ENCODE measurements at places on chromosomes 1 and 21.

GRCh38 chr1:97350662-97351061 is 570.2 kb downstream of the DPYD start:
- DNase-seq = no peak

- DNase-seq = no peak
Observed at GRCh38 chr1:48007047-48007446, 9.9 kb upstream of the TRABD2B start.

GRCh38 chr1:206658264-206658980 is 23.1 kb downstream of the DYRK3 start:
- no peak for DNase-seq

DNA sequence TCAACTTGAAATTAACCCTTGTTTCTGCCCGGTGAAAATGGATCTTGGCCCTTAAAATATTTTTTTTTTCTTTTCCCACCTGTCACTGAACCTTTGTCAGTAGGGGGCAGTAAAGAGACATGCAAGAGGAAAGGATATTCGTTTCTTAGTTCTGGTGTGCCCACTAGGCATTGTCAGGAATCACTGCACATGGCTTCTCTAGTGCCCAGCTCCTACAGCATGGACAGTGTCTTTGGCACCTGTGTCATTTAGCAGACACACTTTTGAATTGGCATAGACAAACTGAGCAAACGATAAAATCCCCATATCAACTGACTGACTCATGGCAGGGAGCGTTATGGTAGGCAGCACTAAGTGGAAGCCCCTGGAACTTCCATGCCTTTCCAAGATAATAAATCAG is 1048.1 kb downstream of the BRINP3 start:
- no peak for DNase-seq

DNA sequence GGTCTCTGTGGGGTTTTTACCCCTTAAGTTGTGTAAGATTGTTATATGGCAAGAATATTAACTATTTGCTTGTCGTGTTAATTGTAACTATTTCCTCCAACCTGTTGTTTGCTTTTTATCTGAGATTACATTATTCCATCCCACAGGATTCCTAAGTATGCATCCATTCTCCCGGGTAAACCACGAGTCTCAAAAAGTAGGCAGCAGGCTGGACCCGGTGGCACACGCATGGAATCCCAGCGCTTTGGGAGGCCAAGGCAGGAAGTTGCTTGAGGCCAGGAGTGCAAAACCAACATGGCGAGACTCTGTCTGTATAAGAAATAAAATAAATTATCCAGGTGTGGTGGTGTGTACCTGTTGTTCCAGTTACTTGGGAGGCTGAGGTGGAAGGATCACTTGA is 12.6 kb upstream of the RSPO1 start:
- DNase-seq = no peak

- DNase-seq = no peak
Observed at GRCh38 chr1:76264642-76265041, 190.1 kb downstream of the ST6GALNAC3 start.

DNA sequence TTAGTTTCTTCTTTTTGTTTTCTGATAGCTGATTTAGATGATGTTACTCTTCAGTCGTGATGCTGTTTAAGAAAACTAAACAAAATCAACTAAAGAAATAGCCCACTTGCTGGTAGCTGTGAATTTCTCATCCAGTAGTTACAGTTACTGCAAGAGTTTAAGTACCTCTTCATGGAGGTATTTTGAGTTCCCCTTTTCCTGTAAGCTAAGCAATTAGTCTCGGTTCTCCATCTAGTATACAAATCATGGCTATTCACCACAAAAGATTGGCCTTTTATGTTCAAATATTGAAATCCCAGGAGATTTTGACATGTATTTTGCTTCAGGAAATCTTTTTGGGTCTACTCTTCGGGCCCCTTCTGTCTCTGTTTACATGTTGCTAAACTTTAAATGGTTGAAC is 31.1 kb downstream of the HUNK start:
- no peak for DNase-seq

DNA sequence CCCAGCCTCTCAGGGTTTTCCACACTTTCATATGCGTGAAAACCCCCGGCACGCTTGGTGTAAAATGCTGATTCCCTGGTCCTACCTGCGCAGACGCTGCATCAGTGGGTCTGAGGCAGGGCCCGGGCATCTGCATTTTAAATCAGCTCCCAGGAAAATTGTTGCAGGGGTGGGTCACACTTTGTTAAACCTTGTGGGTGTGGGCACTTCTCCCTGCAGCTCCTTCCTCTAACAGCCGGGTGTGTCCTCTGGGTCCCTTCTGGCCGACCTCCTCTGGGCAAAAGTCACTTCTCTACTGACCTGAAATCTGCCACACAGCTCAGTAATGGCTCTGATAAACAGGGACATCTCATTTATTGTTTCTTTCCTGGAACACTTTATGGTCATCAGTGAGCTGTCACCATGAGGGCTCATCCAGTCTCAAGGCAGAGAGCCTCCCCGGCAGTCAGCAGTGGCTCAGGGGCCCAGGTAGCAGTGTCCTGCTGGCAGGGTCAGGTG is 52.8 kb upstream of the TMPRSS2 start:
- DNase-seq = no peak

- DNase-seq = no peak
Observed at GRCh38 chr1:75092141-75092540, 42.0 kb upstream of the LHX8 start.

DNA sequence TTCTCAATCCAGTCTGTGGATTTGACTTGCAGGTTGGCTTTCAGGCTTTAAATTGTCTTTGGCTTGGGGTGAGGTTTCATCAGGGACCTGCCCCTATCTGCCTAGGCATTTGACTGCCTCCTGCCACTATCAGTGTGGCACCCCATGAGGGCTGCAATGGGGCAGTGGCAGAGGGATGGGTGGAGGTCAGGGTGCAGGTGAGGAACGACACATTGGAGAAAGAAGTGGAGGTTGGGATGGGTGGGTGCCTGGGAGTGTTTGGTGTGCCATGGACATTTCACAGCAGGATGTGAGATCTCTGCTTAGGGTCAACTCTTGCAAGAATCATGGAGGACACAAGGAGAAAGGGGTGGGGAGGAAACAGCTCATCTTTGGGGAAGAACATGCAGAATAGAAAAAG is 625.1 kb downstream of the PTPRU start:
- DNase-seq = no peak

DNA sequence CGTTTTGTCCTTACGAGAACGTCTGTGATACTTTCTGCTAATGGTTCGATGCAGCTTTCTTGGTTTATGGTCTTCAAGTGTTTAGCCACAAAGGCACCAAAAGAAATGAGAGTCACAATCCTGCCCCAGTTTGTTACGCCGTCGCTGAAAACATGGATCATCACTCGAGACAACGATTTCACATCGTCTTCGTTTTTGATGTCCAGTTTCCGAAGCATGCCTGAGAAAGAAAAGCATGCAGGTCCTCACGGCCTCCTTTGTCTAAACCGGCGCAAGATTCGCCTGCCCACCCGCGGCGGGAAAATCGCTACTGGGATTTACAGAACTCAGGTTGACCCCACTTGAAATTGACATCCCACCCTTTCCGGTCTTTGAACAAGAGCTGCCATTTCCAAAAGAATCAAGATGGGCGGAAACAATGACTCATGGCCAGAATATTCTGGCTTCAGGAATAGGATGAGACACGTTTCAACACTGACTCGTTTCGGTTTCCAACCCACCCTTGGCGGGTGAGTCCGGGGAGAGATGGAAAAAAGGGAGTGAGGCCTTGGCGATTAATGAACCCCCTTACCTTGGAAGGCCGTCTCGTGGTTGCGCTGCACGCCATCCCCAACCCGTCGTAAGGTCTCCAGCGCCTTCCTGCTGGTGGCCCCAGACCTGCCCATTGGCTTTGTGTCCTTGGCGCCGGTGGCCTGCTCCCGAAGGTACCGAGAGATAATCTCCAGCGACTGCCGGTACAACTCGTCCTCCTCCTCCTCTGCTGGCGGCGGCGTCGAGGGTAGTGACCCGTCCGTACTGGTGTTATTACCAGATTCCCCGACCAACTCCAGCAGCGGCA is 919 bp downstream of the MCL1 start:
- DNase-seq = no peak

DNA sequence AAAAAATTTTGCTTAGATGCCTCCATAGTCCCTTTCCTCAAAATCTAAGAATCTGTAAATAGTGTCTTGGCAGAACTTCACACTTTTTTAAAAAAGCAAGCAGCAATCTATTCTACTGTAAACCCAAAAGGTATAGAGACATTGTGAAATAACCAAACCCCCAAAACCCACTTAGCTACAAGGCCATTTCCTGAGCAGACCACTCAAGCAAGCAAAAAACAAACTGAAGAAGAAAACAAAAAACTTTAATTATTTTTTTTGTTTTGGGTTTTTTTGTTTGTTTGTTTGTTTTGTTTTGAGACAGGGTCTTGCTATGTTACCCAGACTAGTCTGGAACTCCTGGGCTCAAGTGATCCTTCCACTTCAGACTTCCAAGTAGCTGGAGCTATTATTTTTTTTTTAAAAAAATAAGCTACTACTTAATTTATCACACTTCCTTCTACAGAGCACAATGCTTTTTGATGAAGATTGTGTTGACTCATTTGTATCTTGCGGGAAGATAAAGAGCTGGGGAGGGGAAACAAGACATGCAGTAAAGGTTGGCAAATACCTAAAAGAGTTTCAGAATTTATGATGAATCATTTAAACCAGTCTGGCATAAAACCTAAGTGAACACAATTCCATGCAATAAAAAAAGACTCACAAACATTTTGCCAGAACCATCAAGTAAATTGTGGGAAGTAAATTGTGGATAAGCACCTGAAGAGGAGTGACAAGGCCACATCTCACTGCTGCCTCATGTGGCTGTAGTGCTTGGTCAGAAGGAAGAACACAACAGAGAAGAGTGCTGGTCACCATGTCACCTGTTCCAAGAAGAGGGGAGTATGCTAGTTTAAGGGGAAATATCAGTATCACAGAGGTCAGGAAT is 2.7 kb upstream of the PTPN22 start:
- DNase-seq = no peak

- no peak for DNase-seq
Observed at GRCh38 chr1:221829327-221830015, 87.6 kb upstream of the DUSP10 start.

GRCh38 chr1:8169364-8170058 is 143.4 kb upstream of the ERRFI1 start:
- peak; percentile 68 for DNase-seq

DNA sequence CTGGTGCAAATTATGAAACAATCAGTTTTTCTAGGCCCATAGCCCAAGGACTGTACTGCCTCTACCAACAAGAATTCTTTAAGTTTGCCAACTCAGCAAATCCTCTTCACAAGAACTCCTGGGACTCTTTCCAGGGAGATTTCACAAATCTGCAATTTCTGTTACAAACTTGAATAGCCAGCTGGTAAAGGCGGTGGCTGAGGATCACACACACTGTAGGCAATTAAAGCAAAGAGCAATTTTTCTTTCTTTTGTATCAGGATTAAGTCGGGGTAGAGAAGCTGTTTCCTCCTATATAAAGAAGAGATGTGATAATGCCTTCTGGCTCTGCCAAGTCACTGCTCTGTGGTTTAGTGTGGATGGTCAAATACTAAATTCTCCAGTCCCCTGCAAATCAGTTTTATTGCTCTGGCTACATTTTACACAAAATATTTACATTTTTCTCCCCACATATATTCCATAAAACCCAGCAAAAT is 1.7 kb downstream of the ALDH9A1 start:
- no peak for DNase-seq

GRCh38 chr1:150017206-150017750 is 6.8 kb upstream of the OTUD7B start:
- no peak for DNase-seq

DNA sequence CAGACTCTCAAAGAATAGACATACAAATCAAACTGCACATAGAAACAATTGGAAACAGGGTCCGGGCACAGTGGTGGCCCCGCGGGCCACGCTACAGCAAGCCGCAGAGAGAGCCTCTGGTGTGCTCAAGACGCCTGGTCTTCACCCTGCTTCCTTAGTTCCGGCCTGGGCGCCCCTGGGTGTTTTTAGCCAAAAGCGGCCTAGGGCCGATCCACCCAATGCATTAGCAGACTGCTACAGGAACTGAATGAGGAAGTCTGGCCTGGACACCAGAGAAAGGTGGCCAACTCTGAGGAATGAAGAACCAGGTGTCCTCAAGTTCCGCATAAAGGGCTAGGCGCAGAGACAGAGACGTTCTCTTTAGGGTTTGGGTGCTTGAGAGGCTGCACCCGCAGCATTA is 1.7 kb downstream of the PRRX1 start:
- DNase-seq = no peak

DNA sequence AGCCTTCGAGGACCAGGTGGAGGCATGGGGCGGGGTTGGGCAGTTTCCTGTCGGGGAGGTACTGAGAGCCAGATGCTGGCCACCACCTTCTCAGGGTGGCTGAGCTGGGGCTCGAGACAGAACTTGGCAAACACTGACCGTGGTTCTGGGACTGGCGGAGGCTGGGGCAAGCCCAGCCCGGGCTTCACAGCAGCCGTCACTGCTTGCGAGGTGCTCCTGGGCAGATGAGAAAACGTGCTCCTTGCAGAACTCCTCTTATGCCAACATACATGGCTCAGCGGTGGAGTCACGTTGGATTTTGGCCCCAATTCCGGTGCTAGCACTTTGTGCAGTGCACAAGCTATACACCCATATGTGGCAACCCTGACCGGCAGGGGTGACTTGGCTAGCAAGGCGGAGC is 69.2 kb downstream of the RUNX3 start:
- no peak for DNase-seq

DNA sequence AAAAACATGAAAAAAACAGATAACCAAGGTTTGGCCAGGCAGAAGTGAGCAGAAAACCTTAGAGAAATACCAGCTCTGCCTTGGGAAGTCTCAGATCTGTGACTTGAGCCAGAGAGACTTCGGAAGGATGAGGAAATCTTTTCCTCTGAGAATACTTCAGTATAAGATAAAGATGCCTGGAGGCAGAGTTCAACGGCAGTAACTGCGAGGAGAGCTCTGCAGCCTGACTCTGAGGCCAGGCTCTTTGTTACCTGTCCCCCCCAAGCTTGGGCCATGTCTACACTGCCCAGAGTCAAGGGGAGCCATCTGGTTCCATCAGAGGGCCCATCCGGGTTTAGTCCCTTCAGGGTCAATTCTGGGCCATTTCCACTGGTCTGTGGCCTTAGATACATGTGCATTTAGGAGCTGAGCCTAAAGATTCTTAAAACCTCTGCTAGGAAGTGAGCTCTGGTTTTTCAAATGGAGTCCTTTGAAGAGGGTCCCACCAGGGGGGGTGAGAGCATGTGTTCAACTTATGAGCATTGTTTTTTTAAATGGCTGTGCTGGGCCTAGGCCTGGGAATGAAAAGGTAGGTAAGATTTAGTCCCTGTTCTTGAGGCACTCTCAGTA is 8.7 kb downstream of the KIRREL1 start:
- no peak for DNase-seq

- DNase-seq = no peak
Observed at GRCh38 chr1:81559662-81560350, 240.9 kb upstream of the ADGRL2 start.

- DNase-seq = no peak
Observed at GRCh38 chr1:54652168-54652567, 10.6 kb downstream of the MROH7 start.

DNA sequence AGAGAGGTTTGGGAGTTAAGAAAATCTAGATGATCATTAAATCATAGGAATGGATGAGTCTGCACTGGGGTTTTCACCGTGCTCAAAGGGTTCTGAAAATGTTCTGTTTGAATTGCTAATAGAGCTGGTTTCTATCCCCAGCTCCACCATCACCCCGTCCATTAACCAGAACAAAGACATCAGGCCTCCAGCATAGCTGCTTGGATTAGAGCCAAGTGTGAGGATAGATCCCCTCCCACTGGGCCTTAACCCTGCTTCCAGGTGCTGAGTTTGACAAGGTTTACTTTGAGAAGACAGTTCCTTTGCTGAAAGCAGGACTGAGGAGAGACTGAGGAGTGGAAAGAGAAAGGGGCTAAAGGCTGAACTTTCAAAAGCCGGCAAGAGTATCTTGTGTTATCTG is 48.3 kb downstream of the MPZL1 start:
- no peak for DNase-seq

- no peak for DNase-seq
Observed at GRCh38 chr1:157113106-157113505, 13.5 kb upstream of the ETV3L start.

Data from frontal cortex (tissue), 4 donors.